ENCODE measurements at places on chromosomes 7 and 10.

- peak; percentile 28 for DNase-seq
Measured at GRCh38 chr7:32942415-32943251, 14.6 kb upstream of the FKBP9 start.

- no peak for DNase-seq
Measured at GRCh38 chr7:38669965-38670520, 38.9 kb upstream of the AMPH start.

GRCh38 chr7:101125989-101126650 lies 784 bp upstream of the SERPINE1 start:
- DNase-seq, result no peak

GRCh38 chr7:158018098-158018762 lies 569.4 kb downstream of the PTPRN2 start:
- DNase-seq, result no peak

DNA sequence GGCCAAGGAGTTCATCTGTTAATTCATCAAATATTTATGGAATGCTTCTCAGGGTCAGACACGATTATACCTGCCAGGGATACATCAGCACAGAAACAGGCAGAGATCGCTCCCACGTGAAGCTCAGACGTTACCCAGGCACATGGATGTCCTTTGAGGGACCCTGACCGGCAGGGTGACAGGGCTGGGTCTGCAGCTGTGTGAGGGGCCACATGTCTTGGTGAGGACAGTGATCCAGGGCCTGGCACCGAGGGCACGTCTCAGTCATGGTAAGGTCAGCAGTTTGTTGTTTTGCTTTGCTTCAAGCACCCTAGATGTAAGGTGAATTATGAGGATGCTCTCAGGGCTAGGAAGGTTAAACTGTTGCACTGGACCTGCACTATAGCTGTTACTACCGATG lies 227.9 kb downstream of the WDR37 start:
- no peak for DNase-seq

GRCh38 chr7:28570113-28570969 lies 158.0 kb downstream of the CREB5 start:
- DNase-seq, result no peak

DNA sequence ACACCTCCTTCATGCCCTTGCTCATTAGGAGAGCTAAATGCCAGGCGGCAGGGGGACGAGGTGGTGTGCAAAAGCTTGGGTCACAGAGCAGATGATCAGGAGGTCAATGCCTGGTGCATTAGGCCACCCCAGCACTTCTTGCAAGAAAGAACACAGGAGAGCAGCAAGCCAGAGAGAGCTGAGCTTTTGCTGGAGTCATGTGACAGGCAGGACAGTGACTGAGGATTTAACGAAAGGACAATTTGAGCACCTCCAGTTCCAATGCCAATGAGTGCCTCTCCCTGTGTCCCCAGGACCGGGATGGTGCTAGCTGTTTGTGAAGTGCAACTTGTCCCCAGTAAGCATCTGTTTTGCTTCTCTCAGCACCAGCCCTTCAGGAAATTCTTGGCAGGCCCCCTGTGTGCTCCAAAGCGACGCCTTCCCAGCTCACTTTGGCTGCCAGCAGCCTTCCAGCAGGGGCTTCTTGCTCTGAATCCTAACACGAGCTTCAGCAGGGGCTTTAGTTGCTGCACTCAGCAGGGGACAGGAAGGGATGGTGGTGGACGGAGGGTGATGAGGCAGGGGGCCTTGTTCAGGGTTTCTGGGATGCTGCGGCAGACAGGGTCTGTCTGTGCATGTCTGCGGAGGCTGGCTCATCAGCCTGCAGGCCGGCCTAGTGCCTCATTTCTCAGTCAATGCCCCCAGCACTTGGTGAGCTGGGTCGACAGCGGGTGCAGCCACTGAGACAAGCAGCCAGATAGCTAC lies 368.1 kb downstream of the RPS24 start:
- no peak for DNase-seq

DNA sequence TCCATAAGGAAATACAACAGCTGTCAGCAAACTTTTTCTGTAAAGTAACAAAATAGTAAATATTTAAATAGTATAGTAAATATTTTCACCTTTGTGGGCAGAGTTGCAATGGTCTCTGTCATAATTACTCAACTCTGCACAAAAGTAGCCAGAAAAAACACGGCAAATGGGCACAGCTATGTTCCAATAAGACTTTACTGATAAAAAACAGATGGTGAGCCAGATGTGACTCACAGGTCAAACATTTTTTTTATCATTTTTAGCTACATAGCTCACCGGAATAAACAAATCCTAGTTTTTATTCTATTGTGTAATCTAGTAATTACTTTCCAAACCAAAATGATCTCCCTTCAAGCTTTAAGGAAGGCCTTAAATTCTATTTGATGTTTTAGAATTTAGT lies 55.3 kb downstream of the NCAPG2 start:
- DNase-seq, result no peak

DNA sequence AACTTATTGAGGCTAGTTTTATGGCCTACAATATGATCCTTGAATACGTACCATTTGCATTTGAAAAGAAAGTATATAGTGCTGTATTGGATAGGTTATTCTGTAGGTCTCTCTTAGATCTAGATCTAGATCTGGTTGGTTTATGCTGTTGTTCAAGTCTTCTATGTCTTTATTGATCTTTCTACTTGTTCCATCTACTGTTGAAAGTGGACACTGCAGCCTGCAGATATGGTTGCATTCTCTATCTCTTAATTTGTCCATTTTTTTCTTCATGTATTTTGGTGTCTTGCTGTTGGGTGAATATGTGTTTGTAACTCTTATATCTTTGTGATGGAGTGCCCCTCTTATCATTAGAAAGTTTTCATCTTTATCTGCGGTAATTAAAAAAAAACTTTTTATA lies 139.4 kb upstream of the PCDH15 start:
- no peak for DNase-seq

Measured in stimulated activated CD8-positive, alpha-beta memory T cell treated with anti-CD3 and anti-CD28 coated beads, Interleukin-4, amount 100 ng/mL, for 1 hour (primary cell).